ENCODE measurements at places on chromosomes 4 and X.

GRCh38 chrX:19172741-19173140, 50.5 kb upstream of the ADGRG2 start:
- DNase-seq = no peak

DNA sequence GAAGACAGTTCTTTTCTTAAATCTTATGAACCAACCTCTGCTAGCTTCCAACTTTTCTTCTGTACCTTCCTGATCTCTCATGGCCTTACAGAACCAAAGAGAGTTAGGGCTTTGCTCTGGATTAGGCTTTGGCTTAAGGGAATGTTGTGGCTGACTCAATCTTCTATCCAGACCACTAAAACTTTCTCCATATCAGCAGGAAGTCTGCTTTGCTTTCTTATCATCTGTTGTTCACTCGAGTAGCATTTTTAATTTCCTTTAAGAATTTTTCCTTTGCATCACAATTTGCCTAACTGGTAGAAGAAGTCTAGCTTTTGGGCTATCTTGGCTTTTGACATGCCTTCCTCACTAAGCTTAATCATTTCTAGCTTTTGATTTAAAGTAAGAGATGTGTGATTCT, 167.0 kb downstream of the TBCK start:
- DNase-seq = no peak

DNA sequence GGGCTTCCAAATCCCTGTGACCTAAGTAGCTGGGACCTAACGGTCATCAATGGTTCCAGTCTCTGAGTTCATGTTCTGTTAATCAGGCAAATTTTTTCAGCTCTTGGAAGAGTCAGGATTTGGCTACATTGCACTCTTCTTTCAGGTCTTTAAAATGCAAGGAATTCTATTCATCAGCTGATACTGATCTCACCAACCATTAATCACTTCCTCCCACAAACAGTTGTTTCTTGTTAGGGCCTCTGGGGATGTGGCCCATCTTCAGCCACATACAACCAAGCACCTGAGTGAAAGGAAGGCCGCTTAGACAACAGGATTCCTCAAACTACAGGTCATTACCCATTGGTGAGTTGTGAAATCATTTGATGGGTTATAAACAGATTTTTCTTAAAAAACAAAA, 71.7 kb downstream of the FANCB start:
- no peak for DNase-seq

GRCh38 chrX:153688071-153688470, 345 bp downstream of the SLC6A8 start:
- DNase-seq = no peak

- DNase-seq = no peak
Observed at GRCh38 chrX:148929686-148930085, 429.3 kb downstream of the AFF2 start.

DNA sequence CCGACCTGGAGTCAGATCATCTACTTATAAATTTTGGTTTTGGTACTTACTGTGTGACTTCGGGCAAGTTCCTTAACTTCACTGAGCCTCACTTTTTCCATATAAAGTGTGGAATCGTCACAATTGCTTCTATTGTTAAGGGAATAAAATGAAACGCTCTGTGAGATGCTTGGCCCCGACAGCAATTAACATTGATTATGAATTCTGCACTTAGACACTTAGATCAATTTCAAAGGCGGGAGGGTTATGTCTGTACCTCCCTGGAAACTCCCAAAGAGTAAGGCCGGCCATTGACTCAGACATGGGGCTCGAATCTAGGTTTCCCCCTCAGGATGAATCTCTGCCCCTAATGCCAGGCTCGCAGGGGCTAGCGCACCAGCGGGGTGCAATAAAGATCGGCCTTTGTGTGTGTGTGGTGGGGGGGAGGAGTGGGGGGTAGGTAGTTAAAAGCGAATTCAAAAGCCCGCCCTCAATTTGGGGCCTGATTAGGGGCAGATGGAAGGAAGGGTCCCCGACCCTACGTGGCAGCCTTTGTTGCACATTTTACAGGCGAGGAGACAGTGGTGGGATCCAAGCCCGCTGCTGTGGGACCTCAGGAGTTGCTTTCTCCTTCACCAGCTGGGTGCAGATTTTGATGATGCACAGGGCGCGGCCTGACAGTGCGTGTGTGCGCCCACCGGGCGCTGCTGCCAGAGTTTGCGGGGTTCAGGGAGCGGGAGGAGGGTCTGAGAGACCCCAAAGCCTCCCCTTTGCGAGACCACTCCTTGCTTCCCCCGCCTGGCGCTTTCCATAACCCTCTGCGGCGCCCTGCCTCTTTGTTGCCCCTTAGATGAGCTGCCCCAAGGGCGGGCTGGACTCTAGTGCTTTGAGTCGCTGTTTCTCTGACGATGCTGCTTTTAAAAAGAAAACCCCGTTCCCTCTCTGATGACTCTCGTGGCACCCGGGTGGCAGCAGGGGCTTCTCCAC, 9.6 kb downstream of the MSX1 start:
- DNase-seq = no peak

DNA sequence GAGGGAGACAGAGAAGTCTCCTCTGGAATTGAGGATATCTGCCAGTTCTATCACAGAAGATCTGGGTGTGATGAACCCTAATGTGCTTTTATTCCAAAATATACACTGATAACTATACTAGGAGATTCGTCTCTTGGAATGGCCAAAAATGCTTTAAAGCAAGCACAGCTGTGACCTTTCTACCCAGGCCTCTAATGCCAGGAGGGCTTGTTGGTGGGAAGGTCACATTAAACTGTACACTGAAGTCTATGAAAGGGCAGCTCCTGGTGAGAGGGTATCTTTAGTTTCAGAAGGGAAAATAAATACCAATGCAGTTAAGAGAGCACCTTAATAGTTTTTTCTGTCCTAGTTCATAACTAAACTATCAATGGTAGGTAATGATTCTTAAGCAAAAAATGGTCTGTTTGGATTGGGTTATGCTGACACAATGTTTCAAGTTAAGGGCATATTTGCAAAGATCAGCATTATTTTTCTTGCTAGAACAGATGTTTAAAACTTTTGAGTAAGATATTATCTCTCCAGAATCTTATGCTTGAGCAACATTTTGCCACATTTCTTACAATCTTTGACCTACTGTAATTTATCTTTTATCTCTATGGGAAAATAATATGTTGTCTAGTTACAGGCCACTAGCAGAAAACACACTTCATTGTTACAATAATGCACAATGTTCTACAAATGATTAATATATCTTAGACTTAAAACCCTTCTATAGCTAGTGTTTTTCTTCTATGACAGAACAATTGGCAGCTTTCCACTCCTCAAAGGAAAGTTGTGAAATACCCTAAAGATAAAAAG, 59.6 kb downstream of the SEC24D start:
- DNase-seq = no peak

- DNase-seq = no peak
Observed at GRCh38 chrX:22634083-22634482, 361.4 kb downstream of the CBLL2 start.

DNA sequence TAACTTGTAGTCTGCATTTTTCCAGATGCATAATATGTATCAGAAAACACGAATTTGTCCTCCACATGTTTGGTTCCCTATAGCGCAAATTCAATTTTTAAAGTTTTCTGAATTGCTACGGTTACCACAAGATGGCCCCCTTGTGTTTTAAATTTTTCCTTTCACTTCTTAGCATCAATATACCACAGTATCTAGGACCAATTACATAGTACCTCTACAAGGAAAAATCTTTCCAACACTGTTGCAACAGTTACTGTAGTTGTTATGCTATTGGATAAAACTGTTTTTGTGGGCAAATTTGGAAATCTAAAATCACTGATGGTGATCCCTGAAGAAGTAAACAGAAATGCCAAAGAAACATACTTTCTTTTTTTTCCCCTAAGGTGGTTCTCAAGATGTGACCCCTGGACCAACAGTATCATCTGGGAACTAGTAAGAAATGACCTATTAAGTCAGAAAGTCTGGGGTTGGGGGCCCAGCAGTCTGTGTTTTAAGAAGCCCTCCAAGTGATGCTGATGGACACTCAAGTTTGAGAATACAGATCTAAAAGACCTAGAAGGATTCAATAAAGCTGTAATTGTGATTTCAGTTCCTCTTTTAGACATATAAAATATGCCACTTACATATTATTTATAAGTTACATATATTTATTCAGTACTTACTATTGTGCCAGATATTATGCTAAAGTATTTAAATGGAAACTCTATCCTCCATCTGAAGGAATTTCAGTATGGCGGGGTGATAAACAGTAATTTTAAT, 3.1 kb downstream of the ZGRF1 start:
- peak; percentile 20 for DNase-seq

GRCh38 chrX:48902135-48902534, 4.4 kb downstream of the PQBP1 start:
- DNase-seq = no peak

GRCh38 chr4:129179276-129179675, 83.3 kb downstream of the C4orf33 start:
- DNase-seq = no peak

GRCh38 chr4:99436976-99437722, 2.0 kb upstream of the ADH7 start:
- no peak for DNase-seq

- DNase-seq = no peak
Observed at GRCh38 chrX:71533516-71533850, 579 bp downstream of the OGT start.

- no peak for DNase-seq
Observed at GRCh38 chr4:128130621-128131020, 69.5 kb downstream of the LARP1B start.

DNA sequence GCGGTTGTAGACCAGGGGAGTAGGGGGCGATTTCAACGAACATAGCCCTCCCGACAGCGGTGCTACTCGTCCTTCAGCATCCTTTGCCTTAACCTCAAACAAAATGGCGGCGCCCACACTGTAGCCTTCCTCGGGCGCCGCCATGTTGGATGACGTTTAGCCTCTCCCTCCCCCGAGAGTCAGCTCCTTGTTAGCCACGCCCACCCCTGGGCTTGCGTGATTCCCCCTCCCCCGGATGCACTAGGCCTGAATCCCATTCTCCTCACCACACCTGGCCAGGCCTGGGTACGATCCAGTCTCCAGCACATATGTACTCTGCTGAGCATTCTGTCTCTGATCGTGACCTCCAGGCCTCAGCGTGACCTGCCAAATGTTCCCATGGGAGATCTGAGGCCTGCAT, 49.0 kb upstream of the ZNF157 start:
- DNase-seq = peak; percentile 16

DNA sequence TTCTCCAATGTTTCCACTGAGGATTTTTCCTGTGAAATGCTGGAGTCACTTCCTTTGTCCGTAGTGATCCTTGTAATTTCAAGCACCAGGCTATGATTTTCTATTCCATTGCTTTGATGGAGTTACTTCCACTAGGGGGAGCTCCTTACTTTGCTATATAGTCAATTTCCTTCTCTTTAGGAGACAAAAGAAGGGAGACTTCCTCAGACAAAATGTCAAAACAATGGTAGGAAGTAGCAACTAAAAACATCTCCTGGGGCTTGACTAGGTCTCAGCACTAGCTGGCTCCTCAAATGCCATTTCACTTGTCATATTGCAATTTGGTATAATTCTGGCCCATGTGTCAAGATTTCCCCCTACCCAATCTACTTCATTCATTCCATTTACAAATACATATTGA, 24.1 kb downstream of the ZCCHC12 start:
- DNase-seq = peak; percentile 36

- peak; percentile 28 for DNase-seq
Observed at GRCh38 chr4:106201373-106201772, 114.6 kb downstream of the TBCK start.

DNA sequence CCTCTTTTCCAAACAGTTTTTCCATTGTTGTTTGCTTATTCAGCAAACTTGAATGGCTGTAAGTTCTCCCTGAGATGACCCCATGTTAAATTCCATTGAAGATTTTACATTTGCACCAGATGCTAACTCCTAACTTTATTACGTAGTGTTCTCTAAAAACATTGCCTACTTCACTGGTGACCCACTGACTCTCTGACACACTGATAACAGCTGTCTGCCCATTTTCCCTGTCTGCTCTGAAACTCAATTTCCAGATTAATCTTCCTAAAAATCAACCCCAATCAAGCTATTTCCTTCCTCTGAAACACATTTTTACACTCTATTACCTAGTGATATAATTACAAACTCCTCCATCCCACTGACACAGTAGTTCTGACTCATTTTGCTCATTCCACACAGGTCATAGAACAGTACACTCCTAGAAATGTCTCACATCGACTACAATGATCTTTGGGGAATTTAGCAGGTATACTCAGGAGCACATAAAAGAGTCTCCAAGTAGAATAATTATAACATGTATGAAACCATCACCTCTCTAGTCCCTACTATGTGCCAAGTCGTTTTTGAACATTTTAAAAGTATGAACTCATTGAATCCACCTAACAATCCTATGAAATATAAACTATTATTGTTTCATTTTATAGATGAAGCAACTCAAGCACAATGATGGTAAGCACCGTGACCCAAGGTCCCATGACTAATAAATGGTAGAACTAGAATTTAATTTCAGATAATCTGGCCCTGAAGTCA, 210.9 kb downstream of the SLIT2 start:
- DNase-seq = no peak

DNA sequence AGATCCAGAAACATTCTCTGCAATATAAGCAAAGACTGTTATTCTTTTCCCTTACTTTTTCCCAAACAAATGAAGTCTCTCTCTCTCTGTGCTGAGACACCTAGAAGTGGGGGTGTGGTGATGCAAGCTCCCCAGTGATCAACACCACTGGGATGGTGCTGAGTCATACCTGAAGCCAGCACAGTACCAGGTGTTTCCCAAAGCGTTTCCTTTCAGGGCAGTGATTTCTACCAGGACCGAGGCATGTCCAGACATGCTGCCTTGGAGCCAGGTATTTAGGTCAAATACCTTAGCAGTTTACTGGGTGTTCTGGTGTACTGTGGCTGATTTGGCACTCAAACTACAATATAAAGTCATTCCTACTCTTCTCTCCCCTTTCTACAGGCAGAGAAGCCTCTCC, 726.5 kb downstream of the FAM133A start:
- no peak for DNase-seq

DNA sequence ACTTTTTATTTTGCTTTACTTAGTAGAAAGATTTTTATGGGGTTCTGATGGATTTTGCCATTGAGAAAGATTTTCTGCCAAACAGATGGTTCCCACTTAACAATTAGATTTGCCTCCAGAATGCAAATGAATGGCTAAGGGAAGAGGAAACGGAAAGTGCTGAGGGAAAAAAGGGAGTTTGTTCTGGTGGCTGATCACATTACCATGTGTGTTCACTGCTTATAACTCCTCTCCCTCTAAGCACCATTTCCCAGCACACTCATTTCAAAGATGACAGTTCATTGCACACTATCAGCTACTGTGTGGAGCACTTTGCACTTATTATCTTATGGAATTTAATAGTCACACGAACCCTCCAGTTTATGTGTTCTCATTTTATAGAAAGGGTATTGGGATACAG, 68.0 kb upstream of the GRID2 start:
- DNase-seq = no peak

GRCh38 chrX:70421618-70422017, 1.5 kb upstream of the GDPD2 start:
- no peak for DNase-seq

DNA sequence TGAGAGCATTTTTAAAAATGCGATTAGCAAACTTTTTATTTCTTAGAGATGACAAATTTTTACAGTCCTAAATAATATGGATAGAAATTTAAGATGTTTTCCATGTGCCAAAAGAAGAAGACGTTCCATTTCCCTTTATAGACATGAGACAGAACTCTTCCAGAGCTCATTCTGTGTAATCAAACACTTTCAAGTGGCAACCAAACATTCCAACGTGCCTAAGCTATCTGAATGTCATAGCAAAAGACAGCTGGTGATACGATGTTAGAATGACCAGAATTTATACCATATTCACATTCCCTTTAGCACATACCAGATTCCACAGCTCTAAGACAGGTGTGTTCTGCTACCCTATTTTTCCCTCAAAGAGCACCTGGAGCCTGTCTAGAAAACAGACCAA, 133.2 kb downstream of the ENOX2 start:
- no peak for DNase-seq
